ENCODE measurements at places on chromosomes 1 and 21.

DNA sequence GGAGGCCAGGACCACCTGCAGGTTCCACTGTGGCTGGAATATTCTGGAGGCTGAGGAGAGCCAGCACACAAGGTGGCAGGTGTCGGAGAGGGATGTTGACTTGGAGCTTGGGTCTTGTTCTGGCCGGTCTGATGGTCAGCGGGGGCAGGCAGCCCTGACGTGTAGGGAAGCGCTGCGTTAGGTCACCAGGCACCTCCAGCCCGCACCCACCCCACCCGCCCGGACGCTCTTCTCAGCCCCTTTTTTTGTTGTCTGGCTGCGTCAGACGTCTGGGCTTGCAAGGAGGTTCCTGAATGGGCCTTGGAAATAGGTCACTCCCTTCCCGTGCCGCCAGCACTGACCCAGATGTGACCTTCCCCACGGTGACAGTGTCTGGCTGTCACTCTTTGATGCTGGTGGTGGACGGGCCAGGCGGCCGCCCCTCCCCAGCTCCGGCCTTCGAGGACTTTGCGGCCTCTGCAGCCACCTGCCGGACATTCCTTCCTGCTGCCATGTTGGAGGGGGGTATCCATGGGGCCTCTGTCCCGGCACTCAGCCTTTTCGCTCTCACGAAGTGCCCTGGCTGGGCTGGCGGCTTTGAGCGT is 30.1 kb downstream of the SPSB1 start:
- DNase-seq, result no peak

DNA sequence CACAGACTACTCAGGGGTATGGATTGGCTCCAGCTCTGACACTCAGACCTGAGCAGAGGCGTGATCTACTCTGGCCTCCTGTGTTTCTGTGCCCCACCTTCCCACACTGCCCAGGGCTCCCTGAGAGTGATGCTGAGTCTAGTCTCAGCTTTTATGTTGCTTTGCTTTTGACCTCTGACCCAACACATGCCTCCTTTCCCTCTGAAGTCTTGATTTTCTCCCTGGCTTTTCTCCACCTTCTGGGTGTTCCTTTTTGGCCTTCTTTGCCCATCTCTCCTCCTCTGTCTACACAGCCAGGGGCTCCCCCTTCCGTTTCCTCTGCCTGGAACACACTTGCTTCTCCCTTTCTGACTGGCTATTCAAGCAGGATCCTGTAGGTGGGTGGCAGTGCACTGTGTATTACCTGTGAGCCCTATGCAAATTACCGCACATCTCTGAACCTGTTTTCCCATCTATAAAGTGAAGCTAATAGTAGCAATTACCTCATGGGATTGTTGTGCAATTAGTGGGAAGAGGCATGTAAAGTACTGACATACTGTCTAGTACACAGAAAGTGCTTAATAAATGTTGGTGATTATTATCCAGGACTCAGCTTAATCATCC is 13.7 kb upstream of the MEX3A start:
- peak; percentile 38 for DNase-seq

DNA sequence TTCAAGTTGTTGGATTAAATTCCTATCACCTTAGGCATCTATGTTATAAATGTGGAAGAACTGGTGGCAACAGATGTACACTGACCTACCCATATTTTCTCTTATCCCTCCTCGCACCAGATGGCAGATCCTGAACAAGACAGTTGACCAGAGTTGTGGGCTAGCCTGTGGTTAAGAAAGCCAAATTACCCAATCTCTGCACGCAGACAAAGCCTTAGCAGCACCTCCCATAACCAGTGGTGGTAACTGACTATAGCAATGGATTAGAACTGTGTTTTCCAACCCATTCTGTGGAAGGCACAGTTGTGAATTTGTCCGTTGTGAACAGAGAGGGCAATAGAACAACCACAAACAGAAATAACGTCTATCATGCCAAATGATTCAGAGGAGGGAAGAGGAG is 20.6 kb downstream of the ABCB10 start:
- no peak for DNase-seq

DNA sequence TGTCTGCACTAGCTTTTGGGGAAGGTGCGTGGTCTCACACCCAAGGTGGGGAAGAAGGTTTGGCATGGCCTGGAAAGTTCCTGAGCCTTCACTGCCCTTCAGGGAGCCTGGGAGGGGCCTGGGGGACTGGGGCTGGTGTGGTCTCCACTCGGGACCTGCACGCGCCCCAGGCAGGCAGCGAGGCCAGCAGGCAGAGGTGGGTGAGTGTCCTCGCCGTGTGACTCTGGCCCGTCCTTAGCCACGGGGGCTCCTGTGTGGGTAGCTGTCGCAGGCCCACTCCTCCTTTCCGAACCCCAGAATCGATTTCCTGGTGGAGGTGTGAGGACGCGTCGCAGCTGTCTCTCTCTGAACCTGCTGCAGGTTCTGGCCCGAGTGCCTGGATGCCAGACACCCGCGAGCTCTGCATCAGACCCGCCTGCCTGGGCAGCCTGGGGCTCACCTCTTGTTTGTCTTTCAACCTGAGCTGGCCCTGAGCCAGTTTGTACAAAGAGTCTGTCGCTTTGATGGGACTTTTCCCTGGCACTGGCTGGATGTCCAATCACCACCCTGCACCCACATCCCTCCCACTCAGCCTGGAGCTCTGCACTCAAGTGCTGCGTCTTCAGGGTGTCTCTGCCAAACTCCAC is 36.0 kb upstream of the SLC19A1 start:
- DNase-seq, result peak; percentile 41

DNA sequence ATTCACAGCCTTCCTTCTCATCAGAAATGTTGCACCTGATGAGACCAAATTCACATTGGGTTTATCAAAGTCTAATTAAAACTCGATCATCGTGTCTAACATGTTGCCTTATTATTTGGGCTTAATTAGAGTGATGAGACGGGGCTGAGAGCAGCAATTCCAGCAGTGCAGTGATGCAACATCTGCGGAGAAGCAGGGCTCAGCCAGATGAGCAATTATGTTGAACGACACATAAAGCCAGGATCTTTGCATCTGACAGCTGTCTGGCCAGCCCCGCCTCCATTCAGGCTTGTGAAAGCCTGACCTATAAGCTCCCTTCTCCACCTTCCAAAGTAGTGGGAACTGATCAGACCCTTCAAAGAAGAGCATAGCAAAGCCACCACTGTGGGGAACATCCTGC is 109.8 kb downstream of the C1orf94 start:
- no peak for DNase-seq

Measured in endodermal cell (in vitro differentiated cells).